Cardiac fibroblast (primary cell): ENCODE measurements at places on chromosomes 2 and 18.

DNA sequence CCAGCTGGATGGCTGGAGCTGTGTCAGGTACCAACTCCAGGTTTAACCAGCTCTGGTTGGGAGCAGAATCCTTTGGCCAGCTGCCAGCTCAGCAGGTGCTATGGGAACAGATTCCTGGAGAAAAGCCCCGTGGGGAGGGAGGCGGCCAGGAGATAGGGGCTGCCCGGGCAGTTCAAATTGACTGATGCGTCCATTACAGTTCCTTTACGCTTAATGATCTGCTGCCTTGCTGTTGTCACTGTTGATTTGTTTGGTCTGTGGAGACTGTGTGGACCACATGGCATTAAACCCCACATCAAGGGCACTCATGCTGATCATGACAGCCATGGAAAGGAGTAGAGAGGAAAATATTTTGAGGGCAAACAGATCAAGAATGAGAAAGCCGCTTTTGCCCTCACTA, 200.0 kb downstream of the TSN start:
- no peak for DNase-seq

- DNase-seq, result peak; percentile 28
These were observed 943.5 kb downstream of the TRIB2 start for GRCh38 chr2:13660231-13660630.

DNA sequence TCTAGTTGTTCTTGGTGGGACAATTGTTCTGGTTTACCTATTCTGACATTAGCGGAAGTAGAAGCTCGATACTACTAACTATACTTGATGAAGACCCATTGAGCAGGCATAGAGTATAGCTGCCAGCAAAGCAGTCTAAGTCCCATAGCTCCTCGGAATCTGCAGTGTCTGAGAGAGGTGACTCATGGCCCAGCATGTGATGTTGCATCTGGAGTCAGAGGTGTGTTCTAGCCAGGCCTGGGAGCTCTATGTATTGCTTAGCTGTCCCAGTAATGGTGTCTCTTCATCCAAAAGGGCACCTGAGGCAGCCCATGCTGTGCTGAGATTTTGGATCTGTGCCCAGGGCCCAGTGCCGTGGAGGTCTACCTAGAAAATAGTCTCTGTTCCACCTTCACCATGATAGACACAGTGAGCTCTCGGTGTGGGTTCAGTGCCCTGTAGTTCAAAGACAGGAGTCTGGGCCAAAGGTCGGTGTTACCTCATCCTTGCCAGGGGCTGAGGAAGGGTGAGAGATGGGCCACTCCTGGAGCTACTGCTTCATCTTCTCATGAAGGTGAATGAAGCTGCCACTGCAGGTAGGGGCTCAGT, 47.3 kb downstream of the MEX3C start:
- DNase-seq, result peak; percentile 53

- no peak for DNase-seq
These were observed 154.0 kb upstream of the NFATC1 start for GRCh38 chr18:79241755-79242154.

GRCh38 chr2:4551691-4552474, 848.5 kb downstream of the DCDC2C start:
- DNase-seq, result no peak

- DNase-seq, result no peak
These were observed 328.4 kb upstream of the MAP2 start for GRCh38 chr2:209095432-209095831.
